ENCODE measurements at places on chromosomes 11 and 22.

DNA sequence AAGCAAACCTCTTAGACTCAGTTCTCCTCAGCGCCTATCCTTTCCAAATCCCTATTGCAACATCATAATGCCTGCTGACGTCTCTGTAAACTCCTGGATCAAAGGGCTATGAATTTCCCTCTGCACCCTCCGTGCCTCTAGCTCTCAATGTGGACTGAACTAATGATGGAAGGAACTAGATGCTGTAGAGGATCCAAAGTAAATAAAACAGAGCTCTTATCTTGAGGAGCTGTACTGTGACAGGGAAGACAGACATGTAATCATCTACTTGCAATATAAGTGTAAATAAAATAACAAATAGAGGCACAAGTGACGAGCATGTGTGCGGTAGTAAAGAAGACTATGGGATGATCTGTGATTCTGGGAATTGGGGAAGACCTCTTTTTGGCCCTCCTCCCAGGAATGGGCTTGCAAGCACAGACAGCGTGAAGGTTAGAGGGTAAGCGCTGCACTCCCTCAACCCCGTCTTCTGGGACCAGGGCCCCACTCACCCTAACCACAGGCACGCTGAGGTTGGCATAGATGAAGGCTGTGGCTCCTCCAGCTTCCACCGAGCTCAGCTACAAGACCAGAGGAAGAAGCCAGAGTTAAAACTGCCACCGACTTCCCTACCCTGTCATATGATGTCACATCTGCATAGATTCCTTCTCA lies 42.2 kb downstream of the P4HA3 start:
- DNase-seq = no peak

DNA sequence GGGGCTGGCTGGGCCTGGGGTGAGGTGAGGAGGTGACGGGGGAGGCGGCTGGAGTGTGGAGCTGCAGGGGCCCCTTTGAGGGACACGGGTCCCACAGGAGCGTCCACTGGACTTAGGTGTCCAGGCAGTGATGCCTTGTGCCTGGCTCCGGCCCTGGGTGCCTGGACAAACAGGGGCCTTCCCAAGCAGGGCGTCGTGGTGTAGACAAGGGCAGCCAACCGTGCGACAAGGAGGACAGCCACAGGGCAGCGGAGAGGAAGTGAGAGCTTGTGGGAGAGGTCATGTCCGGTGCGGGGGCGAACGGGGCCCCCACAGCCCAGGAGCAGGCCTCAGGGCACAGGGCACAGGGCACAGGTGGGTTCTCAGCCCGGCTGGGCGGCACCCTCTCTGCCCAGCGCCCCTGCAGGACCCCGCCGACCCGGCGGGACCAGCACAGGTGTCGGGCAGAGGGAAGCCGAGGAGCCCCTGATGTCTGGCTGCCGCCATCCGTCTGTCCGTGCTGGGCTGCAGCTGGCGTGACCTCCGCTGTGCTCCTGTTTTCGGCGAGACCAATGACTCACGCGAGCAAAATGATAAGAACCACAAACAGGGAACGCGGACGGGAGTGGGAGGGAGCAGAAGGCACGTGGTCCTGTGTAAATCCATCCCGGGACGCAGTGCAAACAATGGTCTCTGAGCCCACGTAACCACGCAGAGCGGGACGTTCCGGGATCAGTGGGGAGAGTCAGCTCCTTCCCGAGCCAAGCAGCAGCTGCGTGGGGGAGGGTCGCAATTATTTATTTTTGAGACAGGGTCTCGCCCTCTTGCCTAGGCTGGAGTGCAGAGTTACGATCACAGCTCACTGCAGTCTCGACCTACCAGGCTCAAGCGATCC lies 49.1 kb upstream of the A4GALT start:
- DNase-seq = peak; percentile 42

GRCh38 chr11:23226331-23227077 lies 366.2 kb upstream of the CCDC179 start:
- DNase-seq = no peak

DNA sequence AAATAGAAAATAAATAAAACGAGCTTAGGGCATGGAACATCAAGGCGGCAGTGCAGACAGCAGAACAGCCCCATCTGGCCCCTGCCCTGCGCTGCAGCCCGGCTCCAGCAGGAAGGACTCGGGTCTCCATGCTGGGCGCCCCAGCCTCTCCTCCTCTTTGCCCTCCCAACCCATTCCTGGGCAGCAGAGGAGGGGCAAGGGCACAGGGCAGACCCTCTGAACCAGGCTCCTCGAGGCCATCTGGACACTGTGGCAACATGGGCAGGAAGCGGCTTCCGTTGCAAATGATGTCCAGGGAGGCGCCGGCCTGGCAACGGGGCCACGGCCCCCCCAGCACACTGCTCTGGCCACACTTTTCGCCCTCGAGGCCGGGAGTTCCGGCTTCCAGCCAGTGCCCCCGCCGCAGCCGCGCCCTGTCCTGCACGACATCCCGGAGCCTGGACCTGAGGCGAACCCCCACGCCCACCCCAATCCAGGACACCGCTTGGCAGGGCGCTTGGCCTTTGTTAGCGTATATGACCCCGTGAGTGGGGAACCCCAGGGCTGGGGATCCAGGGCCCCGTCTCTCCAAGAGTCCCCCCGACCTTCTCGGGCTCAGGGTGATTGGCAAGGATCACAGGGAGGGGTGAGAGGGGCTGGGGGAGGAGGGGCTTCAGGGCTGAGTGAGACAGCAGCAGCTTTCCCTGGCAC lies 192.1 kb downstream of the IGLL1 start:
- DNase-seq = no peak

GRCh38 chr11:61636676-61637075 lies 43.5 kb upstream of the DAGLA start:
- DNase-seq = no peak

DNA sequence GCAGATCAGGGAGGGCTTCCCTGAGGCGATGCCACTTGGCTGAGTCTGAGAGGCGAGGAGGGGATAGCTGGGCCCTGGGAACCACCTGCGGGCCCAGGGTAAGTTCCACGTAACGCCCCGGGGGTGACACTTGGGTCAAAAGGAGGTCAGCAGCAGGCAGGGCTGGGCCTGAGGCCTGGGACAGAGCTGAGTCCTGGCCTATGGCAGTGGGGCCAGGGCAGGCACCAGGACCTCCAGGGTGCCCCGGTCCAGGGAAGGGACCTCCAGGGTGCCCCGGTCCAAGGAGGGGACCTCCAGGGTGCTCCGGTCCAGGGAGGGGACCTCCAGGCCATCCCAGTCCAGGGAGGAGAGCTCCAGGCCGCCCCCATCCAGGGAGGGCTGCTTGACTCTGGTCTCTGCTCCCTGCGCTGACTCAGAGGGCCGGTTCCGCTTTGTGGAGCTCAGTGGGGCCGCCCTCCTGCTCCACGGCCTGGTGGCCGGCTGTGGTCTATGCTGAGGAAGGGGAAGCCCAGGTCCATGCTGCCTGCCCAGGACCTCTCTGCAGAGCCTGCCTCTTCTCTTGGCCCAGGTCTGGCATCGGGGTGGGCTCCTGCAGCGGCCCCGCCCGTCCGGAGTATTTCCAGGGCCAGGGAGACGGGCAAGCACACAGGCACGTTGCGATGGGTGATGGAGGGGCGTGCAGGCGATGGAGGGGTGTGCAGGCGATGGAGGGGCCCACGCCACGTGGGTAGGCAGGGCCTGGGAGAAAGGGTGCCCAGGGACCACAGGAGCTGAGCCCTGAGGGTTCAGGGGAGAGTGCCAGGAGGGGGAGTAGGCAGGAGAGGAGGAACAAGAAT lies 19.5 kb upstream of the WNT7B start:
- no peak for DNase-seq

DNA sequence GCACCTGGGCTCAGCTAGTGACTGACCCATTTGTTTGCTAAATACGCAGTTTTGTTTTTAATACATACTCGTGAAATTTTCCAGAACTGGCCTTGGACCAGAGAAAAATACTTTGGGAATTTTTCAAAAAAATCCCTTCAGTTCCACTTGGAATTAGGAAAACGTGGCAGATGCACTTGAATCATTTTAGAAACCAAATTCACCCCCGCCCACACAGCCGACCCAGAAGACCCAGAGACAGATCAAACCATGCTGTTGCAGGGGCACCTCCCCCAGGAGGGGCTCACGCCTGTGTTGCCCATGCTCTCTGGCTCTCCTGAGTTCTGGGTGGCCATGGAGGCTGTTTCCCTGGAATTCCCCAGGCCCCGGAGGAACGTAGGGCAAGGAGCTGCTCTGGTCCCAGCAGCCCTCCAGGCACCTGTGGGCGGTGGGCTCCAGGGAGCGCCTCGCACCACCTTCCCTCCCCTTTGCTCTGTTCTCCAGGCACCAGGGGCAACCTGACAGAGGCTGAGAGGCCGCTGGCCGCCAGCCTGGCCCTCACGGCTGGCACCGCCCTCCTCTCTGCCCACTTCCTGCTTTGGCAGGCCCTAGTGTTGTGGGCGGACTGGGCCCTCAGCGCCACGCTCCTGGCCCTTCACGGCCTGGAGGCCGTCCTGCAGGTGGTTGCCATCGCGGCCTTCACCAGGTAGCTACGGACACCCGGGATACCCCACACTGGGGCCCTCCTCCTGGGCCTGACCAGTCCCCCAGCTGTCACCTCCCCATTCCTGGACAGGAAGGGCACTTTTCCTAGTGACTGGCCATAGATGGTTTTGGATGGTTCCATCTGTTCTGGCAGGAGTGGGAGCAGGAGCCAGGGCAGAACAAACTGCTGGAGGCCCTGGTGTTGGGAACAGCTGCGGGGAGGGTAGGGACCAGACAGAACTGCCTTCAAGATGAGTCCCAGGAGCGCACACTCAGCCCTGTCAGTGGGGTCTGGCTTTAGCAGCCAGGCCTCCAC lies 3.3 kb upstream of the EPS8L2 start:
- no peak for DNase-seq

- no peak for DNase-seq
Measured at GRCh38 chr11:68141246-68142027, 20.2 kb upstream of the CHKA start.

DNA sequence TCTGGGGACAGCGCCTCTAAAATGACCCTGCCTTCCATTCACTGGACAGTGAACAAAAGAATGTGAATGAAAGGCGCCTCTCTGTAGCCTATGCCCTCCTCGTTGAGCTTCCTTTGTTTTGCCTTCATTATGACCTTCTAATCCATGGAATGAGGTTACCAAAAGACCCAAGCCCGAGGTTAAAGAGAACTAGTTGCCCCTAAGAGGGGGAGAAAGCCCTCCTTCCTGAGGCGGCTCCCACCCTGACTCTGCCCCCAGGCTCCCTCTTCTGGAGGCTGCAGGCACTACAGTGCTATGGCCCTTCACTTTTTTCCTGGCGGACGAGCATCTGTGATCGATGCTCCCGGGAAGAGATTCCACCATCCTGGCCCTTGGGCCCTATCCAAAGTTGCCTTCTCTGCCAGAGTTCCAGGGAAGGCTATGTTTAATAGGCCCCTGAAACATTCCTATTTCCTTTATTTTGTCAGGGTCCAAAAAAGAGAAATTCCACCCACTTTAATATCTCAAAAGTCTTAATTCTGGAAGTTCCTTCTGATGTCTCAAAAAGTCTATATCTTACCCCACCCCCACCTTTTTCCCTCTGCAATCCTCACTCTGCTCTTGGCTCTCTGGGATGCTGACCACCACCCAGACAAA lies 147.3 kb downstream of the FEZ1 start:
- DNase-seq = no peak

DNA sequence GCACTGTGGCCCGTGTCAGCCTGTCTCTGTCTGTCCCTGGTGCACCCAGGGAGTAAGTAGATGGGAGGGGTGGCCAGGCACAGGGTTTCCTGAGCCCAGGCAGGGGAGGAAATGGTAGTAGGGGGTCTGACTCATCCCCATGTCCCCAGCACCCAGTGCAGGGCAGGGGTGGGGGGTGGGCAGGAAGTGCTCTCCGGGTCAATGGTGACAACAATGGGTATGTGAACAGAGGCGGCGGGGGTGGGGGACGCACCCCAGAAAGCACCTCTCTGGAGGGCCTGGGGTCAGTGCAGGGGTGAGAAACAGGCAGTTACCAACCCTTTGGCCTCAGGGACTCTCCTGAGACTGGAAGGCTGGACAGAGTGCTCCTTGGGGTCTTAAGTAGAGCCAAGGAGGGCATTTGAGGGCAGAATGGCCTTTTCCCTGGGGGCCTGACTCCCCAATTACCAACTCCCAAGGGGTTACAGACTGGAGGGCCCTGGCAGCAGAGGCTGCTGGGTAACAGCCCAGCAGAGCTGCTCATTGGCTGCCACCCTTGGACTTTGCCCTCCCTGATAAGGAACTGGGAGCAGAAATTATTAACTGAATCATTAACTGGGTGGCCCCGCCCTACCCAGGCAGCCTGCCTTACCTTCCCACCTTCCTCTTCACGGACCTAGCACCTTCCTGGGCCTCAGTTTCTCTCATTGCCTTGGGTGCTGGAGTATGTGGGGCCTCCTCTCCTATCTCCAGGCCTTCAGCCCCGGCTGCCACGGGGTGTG lies 4.2 kb downstream of the MYRF start:
- DNase-seq = no peak

DNA sequence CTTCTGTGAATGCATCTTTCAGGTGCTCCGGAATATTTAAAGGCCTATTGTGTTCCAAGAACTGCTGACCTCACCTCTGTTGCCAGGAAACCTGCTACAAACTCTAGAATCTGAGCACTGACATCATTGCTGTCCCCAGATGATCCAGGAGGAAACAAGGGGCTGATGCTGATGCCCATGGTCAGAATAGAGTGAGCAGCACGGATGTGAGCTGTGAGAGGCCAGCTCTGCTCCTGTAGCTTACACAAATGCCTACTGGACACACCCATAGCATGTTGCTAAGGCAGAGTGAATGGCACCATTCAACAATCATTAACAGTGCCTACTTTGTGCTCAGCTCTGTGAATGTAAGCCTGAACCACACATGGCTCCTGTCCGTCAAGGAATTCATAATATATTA lies 276.7 kb upstream of the API5 start:
- no peak for DNase-seq

- no peak for DNase-seq
Measured at GRCh38 chr11:67646535-67647336, 3.8 kb downstream of the ACY3 start.

Measured in HS-5 (cell line).